ENCODE measurements at places on chromosomes 6 and 20.

- DNase-seq, result no peak
These were observed 129.4 kb downstream of the IBTK start for GRCh38 chr6:82118150-82118562.

- no peak for DNase-seq
These were observed 37.9 kb upstream of the CHD6 start for GRCh38 chr20:41655962-41656618.

DNA sequence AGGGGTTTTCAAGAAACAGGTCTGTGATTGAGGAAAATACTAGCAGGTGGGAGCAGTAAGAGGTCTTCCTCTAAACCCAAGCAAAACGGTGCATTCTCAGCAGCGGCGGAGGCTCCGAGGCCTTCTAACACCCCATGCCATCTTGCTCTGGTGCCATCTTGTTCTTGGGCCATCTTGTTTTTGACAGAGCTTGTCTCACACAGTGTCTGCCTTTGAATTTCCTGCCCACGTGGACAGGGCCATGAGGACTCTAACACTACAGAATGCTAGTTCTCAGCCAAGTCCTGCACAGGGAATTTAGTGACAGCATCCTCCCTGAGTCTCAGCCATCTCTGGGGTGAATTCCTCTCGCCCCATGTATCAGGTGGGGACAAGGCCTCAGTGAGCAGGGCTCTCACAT lies 76.4 kb downstream of the PSMG4 start:
- DNase-seq, result no peak

- DNase-seq, result no peak
These were observed 12.6 kb downstream of the SYNJ2 start for GRCh38 chr6:157994125-157994795.

DNA sequence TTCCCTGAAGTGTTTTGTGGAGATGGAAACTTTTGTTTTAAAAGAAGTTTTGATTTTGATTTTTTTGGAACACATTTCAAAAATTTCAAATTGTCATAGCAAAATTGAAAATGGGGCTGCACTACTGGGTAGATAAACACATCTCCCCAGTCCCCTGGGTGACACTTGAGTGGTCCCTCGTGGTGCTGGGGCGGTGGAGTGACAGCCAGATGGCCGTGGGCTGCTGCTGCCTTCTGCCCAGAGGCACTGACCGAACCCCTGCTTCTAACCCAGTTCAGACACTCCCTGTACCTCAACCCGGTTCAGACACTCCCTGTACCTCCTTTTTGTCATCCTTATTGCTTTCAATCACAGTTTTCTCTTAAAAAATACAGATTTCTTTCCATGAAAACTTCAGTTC lies 69.9 kb upstream of the SYNJ2 start:
- DNase-seq, result no peak

DNA sequence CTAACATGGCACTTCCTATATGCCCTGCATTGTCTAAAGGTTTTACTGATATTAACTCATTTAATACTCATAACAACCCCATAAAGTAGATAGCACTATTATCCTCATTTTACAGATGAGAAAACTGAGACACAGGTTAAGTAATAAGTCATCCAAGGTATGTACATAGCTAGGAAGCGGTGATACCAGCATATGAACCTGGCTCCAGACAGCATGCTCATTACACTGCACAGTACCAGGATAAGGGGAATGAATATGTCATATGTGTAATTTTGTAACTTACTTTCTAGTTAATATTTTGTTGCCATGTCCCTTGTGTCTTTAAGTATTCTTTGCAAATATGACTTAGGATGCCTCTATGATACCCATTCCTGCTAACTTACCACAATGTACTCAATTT lies 53.2 kb upstream of the PBOV1 start:
- DNase-seq, result no peak

GRCh38 chr6:126145351-126145750 lies 159.0 kb downstream of the TRMT11 start:
- no peak for DNase-seq

DNA sequence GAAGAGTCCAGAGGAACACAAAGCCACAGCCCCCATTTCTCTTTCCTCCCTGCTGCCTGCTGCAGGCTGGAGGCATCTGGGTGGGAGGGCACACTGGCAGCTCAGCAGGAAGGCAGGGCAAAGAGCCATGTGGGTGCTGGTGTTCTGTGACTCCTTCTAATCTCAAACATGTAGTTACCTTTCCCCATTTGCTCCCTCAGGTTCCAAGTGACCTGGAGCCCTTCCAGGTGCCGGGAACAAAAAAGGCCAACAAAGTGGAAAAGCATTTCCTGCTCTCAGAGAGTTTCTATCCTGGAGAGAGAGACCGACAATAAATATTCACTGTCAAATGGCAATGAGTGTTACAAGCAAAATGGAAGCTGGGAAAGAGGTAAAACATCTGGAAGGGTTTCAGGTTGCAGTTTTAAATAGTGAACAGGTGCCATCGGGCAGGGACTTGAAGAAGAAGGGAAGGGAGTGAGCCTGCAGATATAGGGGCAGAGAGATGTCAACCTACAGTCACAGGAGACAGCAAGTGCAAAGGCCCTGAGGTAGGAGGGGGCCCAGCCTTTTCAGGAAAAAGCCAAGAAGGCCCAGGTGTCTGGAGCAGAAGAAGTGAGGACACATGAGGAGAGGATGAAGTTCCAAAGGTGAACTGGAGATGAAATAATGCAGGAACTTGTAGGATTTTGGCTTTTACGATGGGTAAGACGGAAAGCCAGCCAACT lies 43.6 kb upstream of the IYD start:
- no peak for DNase-seq

GRCh38 chr20:14830899-14831298 lies 493.5 kb upstream of the FLRT3 start:
- no peak for DNase-seq

DNA sequence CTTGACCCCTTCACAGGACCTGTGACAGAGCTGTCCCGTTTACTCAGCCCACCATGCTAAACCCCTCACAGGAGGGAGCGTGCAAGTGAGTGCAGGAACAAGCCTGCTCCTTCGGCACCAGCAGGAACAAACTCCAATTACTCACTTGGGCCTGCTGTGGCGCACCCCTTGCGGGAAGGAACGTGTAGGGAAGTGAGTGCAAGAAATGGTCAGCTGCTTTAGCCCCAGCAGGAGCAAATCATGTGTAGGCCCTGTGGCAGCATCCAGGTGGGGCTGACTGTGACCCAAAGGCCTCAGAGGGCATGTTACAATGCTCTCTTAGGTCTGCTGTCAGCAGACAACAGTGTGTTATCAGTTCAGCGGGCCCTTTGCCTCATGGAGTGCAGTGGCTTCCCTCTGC lies 574.4 kb downstream of the PRKN start:
- no peak for DNase-seq

DNA sequence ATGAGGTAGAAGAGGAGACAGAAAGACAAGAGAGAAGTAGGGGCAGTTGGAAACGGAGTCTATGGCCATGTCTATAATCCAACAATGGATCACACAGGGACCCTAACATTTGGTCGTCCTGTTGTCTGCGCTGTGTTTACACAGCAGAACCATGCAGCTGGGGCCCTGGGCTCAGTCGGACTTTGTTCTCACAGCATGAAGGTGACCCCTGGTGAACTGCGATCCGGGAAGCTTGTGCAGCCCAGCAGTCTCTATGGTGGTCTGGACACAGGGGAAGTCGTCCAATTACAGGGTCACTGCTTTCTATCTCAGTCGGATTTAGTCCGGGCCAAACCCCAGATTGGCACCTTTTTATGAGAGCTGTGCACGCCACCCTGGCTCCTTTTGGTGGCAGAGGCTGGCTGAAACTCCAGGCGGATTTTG lies 153.6 kb downstream of the FOXA2 start:
- DNase-seq, result no peak

DNA sequence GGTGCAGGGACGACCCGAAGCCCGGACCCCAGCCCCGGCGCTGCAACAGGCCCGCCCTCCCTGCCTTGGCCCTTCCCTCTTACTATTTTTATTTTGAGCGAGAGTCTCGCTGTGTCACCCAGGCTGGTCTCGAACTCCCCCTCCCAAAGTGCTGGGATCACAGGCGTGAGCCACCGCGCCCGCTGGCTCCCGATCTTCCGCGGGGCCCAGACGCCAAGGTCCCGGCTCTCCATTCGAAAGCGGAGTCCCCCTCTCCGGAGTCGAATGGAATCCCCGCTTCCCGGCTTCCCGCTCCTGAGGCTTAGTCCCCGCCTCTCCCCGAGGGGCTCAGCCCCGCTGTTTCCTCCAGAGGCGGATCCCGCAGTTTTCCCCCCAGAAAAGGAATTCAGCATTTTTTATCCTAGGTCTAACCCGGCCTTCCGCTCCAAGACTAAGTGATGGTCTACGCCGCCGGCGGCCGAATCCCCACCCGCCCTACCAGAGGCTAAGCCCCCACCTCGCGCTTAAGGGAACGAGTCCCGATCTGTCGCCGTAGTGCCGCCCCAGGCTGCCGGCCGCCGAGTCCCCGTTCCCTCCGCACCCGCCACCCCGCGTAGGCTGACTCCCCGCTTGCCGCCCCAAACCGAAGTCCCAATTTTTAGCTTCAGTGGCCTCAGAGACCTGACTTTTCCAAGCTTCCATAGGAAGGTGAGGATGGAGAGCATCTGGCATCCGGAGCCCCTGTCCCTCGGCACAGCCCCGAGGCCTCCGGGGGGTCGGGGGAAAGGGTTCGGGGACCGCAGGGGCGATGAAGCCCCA lies 11.5 kb upstream of the TMC2 start:
- peak; percentile 22 for DNase-seq
